ENCODE measurements at places on chromosomes 7 and 10.

DNA sequence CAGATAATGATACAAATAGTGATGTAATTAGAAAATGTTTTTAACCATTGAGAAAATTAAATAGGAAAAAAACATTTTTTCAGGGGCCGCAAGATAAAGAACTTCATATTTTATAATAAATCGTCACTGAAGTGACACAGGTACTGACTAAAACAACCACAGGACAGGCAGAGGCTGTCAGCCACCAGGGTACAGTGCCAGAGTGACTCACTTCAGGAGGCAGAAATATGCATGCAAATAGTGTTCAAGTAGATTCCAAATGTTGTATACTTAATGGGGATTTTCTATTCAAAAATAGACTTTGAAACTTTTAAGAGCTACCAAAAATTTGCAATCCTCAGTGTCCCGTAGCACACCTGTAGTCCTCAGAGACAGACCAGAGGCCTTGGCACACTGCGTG, 68.6 kb downstream of the FRMPD2 start:
- no peak for DNase-seq

- DNase-seq, result no peak
These were observed 215.6 kb downstream of the CCSER2 start for GRCh38 chr10:84543948-84544347.

GRCh38 chr7:1981878-1982230, 250.9 kb downstream of the MAD1L1 start:
- DNase-seq, result no peak

GRCh38 chr7:112176241-112176640, 30.0 kb downstream of the DOCK4 start:
- no peak for DNase-seq

- no peak for DNase-seq
These were observed 3.3 kb upstream of the NEUROG3 start for GRCh38 chr10:69576334-69577011.

- DNase-seq, result no peak
These were observed at the start of gene PON1 for GRCh38 chr7:95324431-95324830. TSS of gene PON1 (minus strand) at chr7:95324532. CDS start at chr7:95324475, 57 bp downstream.

DNA sequence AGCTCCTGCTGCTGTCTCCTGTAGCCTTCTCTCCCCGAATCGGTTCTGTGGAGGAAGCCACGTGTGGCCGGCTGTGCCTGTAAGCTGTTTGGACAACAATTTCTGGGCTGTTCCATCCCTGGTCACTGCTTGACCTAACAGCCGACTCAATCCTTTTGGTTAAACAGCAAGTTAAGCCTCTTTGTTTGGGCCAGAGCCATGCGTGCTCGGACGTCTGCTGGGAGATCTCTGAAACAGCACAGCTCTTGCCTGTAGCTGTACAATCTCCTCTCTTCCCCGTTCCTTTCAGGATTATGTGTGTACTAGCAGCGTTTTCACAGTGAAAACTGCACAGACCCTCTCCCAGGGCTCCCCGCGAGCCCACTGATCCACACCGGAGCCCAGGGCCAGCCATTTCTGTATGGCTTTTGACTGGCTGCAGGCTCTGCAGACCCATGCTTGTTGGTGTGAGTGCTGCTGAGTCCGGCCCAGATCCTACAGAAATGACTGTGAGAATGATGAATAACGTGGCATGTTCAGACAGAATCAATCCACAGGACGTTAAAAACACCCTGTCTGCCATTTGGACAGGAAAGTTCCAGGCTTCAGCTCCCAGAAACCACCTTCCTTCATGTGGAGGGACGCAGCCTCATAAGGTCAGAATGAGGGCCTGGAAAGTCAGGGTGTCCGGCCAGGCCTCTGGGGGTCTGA, 428.6 kb upstream of the ADARB2 start:
- no peak for DNase-seq

DNA sequence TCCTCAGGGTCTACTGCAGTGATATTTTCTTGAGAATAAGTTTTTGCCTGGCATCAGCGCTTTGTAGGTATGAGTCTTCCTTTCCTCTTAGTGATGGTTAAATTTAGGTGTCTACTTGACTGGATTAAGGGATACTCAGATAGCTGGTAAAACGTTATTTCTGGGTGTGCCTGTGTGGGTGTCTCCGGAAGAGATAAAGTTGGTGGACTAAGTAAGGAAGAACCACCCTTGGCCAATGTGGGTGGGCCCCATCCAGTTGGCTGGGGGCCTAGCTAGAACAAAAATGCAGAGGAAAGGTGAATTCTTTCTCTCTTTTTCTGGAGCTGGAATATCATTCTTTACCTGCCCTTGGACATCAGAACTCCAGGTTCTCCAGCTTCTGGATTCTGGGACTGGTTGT, 138.8 kb downstream of the ADCYAP1R1 start:
- DNase-seq, result no peak

DNA sequence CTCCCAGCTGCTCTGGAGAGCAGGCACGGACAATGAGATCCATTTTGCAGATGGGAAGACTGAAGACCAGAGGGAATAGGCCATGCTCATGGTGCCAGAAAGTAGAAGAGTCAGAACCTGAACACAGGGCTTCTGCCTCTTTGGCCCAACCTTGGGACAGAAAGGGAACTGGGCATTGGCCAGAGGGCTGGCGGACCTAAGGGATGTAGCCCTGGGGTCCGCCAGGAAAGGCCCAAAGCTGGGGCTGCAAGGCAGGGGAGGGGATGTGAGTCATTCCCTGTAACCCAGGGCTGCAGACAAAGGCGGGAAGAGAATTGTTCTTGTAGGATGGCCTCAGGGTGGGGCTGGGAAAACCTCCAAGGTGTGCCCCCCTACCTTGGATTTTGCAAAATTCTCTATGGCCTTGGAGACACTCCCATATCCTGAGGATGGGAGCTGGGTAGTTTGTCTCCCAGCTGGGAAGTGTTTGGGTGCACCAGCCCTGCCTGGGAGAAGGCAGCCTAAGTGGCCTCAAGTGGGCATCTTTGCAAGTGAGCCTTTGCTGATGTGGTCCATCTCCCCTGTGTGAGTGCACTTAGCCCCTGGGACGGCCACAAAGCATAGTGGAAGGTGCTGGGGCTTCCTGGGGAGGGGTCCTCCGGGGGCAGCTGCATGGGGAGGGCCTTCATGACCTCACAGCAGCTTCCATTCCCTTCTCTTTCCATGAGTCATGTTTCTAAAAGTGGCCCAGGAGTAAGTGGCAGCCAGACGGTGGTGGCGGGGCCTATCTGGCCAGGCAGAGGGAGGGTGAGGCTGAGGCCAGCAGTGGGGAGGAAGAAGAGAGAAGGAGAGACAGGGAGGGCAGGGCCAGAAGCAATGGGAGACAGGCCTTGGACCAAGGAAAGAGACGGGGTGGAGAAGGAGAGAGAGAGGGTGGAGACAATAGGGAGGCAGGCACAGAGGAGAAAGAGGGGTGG, 9.2 kb downstream of the AQP1 start:
- no peak for DNase-seq

GRCh38 chr10:62778125-62778524, 26.4 kb upstream of the ADO start:
- DNase-seq, result no peak

DNA sequence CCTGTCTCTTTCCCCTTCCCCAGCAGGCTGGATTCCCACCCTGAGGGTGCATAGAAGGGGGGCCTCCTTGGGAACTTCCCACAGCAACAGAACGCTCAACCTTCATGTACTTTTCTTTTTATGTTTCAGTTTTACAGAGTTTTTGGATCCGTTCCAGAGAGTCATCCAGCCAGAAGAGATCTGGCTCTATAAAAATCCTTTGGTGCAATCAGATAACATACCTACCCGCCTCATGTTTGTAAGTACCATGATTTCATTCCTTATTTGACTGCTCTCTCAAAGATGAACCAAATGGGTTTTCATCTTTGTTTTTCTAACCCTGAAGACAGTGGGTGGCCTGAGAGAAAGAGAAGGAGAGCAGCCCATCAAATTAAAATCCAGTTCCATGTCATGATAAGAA, 46.7 kb downstream of the PLPP4 start:
- no peak for DNase-seq

- DNase-seq, result no peak
These were observed 97.9 kb upstream of the IKZF1 start for GRCh38 chr7:50206453-50207250.

DNA sequence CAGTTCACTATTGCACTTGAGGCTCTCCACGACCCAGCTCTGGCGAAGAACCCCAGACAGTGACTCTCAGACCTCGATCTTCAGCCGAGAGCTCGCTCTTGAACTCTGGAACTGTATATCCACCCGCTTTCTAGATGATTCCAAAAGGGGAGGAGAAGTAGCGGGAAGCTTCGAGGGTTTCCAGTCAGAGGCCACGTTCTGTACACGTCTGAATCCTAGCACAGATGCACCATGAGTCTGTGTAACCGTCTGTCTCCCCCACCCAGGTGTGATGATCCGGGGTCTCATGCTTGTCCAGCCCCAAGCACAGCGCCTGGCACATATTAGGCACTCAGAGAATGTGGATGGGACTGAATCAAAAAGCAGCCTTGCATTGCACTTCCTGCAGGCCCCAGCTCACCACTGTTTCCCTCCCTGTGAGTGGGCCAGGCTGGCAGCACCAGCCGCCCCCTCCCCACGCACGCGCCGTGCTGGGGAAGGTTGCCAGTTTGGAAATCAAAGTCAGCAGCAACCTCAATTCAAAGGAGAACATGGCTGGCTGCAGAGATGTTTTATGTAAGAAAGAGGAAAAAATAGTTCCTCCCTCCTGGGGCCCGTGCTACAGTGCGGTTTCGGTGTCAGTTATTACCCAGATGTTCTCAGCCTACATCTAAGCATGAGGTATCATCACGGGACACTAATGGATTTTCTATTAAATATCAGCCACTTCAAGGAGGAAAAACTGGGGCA, 5.7 kb downstream of the GRID2IP start:
- no peak for DNase-seq

GRCh38 chr10:131744346-131744745, 156.5 kb upstream of the PPP2R2D start:
- DNase-seq, result no peak

GRCh38 chr7:88377434-88377833, 70.7 kb upstream of the STEAP4 start:
- DNase-seq, result no peak

GRCh38 chr10:19815731-19816410, 361 bp upstream of the PLXDC2 start:
- no peak for DNase-seq

DNA sequence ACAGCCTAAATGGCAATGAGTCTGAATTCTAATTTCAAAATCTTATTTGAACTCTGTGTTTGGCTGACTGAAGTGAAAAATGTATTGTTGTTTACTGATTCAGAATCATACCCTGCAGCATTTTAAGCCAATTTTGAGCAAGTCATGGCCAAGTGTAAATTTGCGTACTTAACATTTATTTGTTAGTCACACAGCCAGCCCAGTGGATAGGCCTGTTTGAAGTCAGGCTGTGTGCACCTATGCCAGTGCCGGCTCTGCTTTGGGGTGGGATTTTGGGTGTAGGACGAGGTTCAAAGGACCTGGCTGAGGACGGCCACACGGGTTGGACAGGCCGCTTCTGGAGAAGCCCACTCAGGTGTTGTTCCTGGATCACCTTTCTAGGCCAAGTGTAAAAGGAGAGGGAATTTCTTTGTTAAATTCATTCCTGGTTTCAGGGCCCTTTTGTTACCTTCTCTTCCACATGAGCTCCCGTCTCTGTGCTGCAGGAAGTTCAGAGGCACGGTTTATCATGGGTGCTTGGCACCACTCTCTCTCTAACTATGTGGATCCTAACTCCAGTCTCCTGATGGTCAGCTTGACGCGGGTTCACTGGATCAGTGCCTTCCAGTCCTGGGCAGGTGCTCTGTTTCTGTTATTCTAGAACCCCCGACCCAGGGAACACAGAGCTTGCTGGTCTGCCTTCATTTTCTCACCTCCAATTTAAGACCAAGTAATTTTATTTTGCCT, 84.7 kb downstream of the CCNY start:
- no peak for DNase-seq

DNA sequence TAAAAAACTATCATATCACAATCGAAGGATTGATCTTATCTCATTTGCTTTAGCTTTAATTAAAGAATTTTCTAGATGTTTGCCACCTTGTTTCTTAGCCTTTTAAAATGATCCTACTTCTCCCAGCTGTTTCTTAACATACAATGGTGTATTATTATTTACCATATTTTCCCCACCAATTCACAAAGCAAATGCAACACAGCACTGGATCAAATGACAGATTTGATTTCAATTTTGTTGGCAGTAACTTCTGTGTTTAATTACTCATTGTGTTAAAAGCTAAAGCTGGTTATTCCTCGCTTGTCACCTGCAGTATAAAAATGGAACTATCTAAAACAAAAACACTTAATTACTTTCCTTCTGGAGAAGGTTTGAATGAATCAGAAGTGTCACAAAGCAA, 19.6 kb downstream of the SVIL start:
- no peak for DNase-seq

DNA sequence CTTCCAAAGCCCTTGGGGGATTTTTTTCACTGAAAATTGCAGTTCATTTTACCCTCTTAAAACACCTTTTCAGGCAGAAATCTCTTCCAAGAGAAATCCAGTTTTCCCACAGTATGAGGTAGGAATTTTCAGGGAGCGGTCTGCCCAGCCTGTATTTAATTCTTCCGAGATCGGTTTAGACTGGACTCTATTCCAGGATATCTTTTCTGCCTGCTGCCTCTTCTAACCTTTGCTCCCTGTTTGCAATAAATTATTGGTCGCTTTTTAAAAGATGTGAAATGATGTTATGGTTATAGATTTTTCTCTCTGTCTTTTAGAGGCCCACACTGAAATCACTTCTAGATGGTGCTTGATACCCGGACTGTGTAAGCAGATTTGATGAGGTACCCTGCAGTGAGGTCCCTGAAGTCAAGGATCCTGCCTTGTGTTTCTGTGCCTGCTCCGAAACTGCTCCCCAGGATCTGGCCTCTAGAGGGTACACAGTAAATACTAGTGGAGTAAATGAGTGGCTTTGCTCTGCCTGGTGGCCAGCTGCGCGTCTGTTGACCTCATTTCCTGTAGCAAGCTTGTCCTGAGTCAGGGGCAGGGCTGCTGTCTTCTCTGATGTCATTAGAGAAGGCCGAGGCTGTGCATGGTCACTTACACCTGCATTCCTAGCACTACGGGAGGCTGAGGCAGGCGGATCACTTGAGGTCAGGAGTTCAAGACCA, 191.6 kb downstream of the FANK1 start:
- no peak for DNase-seq

DNA sequence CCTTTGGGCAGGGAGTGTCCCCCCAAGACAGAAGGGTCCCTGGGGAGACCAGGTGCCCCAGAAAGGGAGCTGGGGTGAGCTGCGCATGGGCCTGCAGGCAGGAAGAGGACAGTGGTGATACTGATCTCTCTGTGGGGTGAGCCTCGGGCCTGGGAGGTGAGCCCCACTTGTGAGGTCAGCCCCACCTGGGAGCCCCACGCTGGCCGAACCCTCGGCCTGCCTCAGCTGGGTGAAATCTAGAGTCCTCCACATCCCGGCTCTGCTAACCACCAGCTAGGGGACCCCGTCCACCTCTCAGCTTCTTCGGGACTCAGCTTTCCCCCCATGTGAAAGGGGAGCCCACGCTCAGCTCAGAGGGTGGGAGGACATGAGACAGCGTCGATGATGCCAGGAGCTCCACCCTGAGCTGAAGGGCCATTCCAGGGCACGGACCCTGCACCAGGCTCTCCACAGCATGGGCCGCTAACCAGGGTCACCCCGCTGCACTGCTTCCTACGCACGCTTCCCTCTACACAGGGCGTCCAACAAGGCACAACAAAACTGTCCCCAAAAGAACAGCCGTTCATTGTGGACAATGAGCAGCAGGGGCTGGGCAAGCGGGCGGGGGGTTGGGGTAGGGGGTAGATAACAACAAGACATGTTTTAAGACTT, 48.7 kb downstream of the CAMK2B start:
- no peak for DNase-seq

- DNase-seq, result no peak
These were observed 121.6 kb downstream of the GRID1 start for GRCh38 chr10:86245015-86245394.

Measured in SK-N-MC (cell line).